ENCODE measurements at places on chromosomes 16 and 17.

- no peak for DNase-seq
Observed at GRCh38 chr16:9225527-9226316, 134.3 kb downstream of the HAPSTR1 start.

DNA sequence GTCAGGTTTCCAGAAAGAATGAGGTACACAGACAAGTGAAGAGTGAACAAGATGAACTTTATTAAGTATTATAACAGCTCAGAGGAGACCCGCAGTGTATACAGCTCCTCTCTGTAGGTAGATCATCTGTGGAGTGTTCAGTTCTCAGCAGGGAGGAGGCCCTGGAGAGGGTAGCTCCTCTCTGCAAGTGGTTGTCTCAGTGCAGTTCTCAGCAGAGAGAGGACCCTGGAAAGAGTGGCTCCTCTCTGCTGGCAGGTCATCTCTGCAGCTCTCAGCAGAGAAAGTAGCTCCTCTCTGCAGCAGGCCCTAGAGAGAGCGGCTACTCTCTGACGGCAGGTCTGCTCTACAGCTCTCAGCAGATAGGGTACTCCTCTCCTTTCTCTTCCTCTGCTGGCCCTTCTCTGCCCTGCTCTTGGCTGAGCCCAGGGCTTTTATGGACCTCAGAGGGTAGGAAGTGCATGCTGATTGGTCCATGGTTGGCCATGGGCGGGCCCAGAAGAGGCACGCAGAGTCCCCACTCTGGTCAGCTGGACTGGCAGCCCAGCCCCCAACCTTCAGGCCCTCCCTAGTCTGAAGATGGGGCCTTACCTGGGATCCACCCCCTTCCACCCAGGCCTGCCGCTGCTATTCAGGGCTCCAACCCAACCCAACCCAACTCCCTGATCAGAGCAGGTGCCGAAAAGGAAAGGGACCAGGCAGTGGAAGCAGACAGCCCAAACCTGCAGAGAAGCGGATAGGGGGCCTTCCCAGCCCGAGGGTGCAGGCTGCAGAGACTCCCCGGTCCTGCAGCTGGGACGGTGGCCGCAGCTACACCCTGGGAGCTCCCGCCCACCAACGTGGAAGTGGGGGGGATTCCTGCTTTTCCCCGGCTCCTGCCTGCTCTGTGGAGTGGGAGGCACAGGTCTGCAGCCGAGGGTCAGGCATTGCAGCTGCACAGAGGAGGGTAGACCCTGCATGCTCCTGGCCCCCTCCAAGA is 18.5 kb upstream of the DNAJA2 start:
- DNase-seq = no peak

- no peak for DNase-seq
Observed at GRCh38 chr16:82386761-82387160, 216.7 kb upstream of the MPHOSPH6 start.

- DNase-seq = no peak
Observed at GRCh38 chr16:1980030-1980769, 1.1 kb downstream of the NOXO1 start.

DNA sequence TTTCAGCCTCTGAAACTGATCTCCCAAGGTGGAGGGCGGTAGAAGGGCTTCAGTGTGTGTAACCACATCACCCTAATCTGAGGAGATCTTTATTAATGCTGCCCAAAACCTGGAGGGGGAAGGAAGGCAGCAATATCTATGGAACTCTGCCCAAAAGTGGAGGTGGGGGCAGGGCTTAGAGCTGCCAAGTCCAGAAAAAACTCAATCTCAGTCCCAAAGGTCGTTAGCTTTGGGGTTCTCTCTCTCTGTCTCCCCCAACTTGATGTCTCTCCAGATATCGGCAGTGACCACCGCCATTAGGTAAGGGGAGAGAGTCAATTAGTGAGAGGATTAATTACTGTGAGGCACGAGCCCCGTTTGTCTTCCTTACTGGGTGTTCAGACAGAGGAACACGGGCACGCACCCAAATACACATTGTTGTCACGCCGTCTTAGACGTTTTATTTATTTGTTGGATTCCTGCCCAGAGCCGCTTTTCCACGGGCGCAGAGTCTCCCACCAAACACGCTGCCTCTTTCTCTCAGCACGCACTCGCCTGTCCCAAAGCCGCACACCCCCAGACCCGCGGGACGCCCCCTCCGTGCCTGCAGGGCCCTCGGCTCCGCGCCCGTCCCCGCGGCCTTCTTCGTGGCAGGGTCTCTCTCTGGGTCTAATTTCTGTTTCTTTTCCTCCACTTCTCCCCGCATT is 5.4 kb upstream of the LHX1 start:
- DNase-seq = no peak

DNA sequence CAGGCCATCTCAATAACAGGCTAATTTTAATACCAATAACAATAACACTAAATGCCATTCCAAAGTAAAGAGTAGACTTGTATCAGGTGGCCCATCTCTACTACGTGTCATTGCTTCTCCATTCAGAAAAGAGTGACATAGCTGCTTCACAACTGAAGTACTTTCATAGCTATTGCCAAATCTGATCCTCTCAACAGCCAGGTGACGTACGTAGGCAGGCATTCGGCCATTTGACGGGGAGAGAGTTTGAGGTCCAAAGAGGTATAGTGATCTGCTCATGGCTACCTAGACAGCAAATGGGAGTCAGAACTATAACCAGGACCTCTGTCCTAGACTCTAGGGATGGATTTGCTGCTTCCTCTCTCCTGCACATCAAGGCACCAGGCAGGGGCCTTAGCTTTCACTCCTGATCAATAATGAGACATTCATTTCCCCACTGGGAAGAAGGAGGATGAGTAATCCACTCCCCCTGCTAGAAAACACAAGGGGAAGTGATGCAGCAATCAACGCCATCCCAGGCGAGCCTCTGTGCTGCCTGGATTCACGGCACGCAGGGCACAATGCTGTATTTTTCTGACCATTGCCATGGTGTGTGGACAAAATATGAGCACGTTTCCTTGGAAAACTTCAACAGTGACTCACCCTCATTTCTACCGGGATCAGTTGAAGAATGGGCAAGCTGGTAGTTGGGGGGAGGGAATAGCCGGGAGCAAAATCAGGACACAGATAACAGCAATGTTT is 80.9 kb downstream of the SPACA3 start:
- DNase-seq = no peak

GRCh38 chr17:42178817-42179216 is 2.1 kb downstream of the KCNH4 start:
- DNase-seq = no peak

DNA sequence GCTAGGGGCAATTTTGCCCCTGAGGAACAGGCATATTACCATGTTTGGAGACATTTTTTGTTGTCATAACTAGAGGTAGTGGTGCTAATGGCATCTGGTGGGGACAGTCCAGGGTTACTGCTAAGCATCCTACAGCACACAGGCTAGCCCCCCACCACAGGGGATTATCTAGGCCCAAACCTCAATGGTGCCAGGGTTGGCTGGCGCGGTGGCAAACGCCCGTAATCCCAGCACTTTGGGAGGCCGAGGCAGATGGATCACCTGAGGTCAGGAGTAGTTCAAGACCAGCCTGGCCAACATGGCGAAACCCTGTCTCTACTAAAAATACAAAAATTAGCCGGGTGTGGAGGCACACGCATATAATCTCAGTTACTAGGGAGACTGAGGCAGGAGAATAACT is 15.2 kb downstream of the C1QTNF1 start:
- no peak for DNase-seq

GRCh38 chr16:73057291-73058210 is 9.6 kb upstream of the ZFHX3 start:
- no peak for DNase-seq

All from activated T-helper 9 cell treated with anti-CD3 and anti-CD28 coated beads, Interleukin-2, amount 50 U/mL, for 16 hours (primary cell).